Stimulated activated CD8-positive, alpha-beta memory T cell treated with anti-CD3 and anti-CD28 coated beads, Interleukin-2, amount 100 ng/mL, for 48 hours (primary cell): ENCODE measurements at places on chromosomes 5 and 9.

GRCh38 chr5:176474476-176474875, 26.3 kb downstream of the FAF2 start:
- DNase-seq, result no peak

GRCh38 chr5:56145106-56145505, 88.0 kb downstream of the ANKRD55 start:
- no peak for DNase-seq

DNA sequence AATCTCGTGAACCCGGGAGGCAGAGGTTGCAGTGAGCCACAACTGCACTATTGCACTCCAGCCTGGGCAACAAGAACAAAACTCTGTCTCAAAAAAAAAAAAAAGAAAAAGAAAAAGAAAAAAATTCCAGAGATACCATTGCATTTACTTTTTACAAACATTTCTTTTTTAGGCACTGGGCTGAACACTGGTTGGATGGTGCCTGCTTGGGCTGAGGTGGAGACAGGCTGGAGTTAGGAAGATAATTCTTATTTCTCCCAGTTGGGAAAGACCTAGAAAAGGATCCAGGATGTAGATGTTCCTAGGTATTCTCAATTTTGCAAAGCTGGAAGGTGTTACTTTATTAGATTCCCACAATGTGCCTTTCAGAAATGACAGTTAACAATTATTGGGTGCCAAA, 49.9 kb upstream of the JMY start:
- DNase-seq, result no peak

GRCh38 chr9:75998096-75998780, 107.8 kb downstream of the PCSK5 start:
- DNase-seq, result no peak

GRCh38 chr9:107226421-107226820, 56.7 kb upstream of the RAD23B start:
- no peak for DNase-seq

GRCh38 chr9:86043586-86043985, 55.8 kb downstream of the GOLM1 start:
- DNase-seq, result no peak

GRCh38 chr5:56358703-56359681, 125.9 kb upstream of the ANKRD55 start:
- DNase-seq, result no peak

DNA sequence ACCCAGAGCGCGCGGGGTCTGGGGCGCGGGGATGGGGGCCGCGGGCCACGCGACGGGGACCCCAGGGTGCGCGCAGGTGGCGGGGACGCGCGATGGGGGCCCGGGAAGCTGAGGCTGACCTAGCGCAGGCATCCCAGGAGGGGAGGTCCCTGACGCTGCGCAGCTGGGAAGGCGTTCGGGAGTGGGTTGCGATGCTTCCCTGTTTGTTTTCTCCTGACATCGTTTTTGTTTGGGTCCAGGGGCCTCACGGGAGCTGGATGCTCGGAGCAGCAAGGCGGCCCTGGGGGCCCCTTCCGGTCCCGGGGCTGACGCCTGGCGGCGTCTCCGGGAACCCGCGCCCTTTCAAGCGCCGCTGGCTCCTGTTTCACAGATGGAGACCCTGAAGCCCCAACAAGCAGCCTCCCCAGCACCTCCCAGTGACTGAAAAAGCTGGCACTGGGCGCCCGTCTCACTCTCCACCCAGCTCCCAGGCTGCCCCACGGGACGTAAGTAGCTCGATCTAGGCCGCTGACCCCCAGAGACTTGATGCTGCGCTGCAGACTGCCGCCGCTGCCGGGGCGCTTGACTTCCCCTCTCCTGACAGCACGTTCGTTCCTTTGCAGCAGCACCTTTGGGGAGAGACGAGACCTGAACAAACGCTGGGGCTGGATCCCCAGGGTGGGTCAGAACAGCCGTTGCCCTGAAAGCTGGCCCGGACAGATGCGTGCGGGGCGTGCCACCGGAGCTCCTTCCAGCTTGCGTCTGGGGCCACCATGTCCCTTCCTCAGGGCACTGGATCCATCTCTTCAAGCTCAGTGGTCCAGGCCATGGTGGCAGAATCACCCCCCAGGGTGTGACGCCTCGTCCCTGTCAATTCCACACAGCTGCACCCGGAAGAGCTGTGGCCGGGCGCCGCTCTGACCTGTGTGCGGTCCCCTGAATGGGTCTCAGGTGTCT, 593 bp downstream of the BRD3OS start:
- peak; percentile 34 for DNase-seq

GRCh38 chr9:36276781-36277181, 18.5 kb upstream of the GNE start:
- no peak for DNase-seq

DNA sequence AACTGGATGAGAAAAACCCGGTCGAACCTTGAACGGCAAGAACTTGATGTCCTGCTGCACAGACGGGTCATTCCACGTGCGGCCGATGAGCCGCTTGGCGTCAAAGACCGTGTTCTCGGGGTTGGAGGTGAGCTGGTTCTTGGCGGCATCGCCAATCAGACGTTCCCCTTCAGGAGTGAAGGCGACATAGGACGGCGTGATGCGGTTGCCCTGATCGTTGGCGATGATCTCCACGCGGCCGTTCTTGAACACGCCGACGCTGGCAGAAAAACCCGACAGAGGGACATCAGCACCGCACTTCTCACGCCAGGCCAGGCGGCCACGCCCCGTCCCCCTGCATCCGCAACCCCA, 519 bp downstream of the HSPA5 start:
- peak; percentile 7 for DNase-seq

DNA sequence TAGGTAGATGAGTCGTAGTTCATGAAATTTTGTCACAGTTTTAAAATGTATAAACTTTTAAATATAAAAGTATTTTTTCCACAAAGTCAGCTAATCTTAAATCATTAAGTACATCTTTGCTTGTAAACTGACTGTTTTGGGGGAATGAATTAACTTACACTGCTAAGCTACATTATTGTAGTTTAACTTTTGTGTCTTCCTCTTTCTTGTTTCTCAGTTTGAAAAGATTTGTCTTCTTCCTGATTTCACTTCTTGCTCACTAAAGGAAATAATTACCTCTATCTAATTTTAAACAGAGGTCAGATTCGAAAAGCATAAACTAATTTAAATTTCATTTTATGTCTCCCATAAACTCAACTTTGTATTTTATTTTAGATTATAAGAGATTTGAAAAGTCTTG, 5.7 kb downstream of the NIPSNAP3B start:
- DNase-seq, result no peak

DNA sequence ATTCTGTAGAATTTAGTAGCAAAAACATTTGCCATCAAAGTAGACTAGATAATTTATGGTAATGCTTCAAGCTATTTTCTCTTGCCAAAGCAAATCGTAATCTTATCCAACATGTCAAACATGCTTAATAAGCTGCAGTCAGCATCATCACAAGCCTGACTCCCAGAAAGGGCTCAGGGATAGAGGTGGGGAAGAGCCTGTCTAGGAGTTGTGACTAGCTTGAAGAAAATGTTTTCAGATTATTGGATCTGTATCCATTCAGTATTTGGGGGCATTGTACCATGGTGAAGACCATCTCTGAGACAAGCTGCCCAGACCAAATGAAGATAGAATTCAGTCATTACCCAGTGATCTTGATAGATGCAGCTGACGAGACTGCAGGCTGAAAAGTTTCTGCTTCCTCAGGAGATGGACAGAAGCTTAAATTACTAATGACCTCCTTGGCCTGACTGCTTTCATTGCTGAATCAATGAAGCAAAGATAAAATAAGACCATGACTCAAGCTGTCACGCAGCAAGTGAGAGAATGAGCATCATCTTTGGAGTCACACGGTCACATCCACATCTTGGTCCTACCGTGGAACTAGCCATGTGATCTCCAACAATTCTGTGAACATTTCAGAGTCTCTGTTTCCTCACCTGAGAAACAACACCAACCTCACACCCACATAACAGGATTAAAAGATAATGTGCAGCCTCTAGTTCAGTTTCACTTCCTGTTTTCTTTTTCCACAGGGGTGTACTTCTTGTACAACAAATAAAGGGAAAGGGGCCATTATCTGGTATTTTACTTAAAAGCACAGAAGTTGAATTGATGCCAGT, 9.4 kb downstream of the ERAP2 start:
- no peak for DNase-seq

GRCh38 chr5:67047616-67048015, 149.0 kb downstream of the CD180 start:
- no peak for DNase-seq
